Left lung (tissue), 14 donors: ENCODE measurements at places on chromosomes 7 and 10. TPM values are rescaled to one million over a fixed set of nuclear protein-coding genes. Genes with fewer than 3 reads are reported as not detected.

GRCh38 chr7:31129067-31129466 is 77.0 kb downstream of the ADCYAP1R1 start:
- H3K27ac ChIP-seq = no peak overlapping the region
- no peaks in the 10 kb centered on the region for H3K27me3 ChIP-seq
- no peaks in the 10 kb centered on the region for H3K36me3 ChIP-seq
- no peaks in the 10 kb centered on the region for H3K4me1 ChIP-seq
- no peak for DNase-seq

- H3K27me3 ChIP-seq = peaks cover 41% of the 10 kb centered on the region
- peak; percentile 73 for DNase-seq
- H3K4me3 ChIP-seq = peak within 1 kb of the TSS; percentile 44
- no peaks in the 10 kb centered on the region for H3K36me3 ChIP-seq
- H3K27ac ChIP-seq = no peak within 1 kb of the TSS
Measured at GRCh38 chr10:115093286-115093775, at the start of gene ATRNL1. ATRNL1 (plus strand) TSS chr10:115093365; CDS start chr10:115093751, 386 bp downstream.

The UTF1 gene
- total RNA-seq = not detected

The STEAP1B gene
- total RNA-seq = 1.3 TPM

DNA sequence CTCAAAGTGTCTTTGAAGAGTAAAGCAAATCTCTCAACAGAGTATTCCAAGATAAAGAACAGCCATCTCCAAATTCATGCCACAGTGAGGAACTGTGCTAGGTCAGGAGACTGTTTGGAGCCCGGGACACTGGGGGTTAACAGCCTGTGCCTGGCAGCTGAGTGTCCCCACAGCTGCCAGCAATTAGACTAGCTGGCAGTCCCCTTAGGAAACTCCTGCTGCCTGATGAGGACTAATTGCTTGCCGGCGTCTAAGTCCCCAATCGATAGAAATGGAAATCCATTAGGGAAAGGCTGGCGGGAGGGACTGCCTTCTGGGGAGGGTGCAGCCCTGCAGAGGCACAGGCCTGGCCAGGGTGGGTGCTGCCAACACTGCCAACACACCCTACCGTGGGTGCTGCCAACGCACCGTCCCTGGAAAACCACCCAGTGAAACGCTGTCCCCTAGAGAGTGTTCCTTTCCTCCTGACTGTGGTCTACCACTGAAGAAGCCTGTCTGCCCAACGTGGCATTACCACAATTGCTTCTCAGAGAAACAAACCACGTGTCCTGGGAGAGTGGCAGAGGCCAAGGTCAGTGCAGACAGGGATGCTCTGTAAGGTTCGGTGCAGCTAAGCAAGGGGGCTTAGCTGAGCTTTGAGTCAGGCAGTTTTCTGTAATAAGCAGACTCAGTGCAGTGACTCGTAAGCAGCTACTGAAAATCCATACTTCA is 60.8 kb downstream of the XRCC2 start:
- H3K27me3 ChIP-seq = no peaks in the 10 kb centered on the region
- H3K36me3 ChIP-seq = no peaks in the 10 kb centered on the region
- H3K4me3 ChIP-seq = no peak overlapping the region
- H3K27ac ChIP-seq = no peak overlapping the region
- no peaks in the 10 kb centered on the region for H3K4me1 ChIP-seq
- DNase-seq = peak; percentile 32

DNA sequence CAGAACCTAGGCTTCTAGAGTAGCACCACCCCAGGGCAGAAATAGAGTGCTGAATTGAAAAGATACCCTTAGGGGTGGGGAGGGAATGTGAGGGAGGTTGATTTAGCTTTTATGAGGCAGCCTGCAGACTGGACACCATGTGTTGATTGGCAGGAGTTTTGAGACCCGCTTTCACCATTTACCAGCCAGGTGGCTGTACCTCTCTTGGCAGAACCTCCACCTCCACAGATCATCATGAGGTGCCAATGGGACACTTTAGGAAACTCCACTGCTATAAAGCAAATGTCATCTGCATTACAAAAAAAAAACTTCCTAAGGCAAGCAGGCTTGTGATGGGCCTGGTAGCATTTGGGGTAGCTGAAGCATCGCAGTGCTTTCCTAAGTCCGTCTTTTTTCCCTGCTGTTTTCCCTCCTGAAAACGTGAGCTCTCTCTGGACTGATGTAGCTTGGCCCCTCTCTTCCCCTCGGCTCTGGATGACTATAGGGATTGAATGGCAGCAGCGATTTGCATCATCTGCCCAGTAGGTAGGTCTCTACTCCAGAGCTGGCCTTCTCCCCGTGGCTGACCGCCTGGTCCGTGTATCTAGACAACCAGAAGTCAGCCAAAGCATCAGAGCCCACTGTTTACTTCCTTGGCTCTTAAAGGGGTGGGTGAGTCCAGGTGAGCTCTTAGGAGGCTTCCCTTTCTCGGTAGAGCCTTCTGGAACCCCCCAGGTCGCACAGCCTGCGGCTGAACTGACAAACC is 1.3 kb downstream of the PCBD1 start:
- no peak for DNase-seq
- peak overlapping the region; percentile 82 for H3K4me3 ChIP-seq
- H3K4me1 ChIP-seq = peaks cover 17% of the 10 kb centered on the region
- H3K27ac ChIP-seq = peak overlapping the region; percentile 92
- no peaks in the 10 kb centered on the region for H3K36me3 ChIP-seq
- no peaks in the 10 kb centered on the region for H3K27me3 ChIP-seq

- no peaks in the 10 kb centered on the region for H3K27me3 ChIP-seq
- no peak overlapping the region for H3K4me3 ChIP-seq
- no peak overlapping the region for H3K27ac ChIP-seq
- H3K4me1 ChIP-seq = peaks cover 67% of the 10 kb centered on the region
Measured at GRCh38 chr10:63438506-63439498, 27.0 kb downstream of the JMJD1C start.

GRCh38 chr7:142865766-142866165 is 10.9 kb downstream of the EPHB6 start:
- no peaks in the 10 kb centered on the region for H3K36me3 ChIP-seq
- no peaks in the 10 kb centered on the region for H3K4me1 ChIP-seq
- H3K27me3 ChIP-seq = peaks cover under 1% of the 10 kb centered on the region
- no peak overlapping the region for H3K27ac ChIP-seq
- no peak for DNase-seq
- H3K4me3 ChIP-seq = no peak overlapping the region

DNA sequence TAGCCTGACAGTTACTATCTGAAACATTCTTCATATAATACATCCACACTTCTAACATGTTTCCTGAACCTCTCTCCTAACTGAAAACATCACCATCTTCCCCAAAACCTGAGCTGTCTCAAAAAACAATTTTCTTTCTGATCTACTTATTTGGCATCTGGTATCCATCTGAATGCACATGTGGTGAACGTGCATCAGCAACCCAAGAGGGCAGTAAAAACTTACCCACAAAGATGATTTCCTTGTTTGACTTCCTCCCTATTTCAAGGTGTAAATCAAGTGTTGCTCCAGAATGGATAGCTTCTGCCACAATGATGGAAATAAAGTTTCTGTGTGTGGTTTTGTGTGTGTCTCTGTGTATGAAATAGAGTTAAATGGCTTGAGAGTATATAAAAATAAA is 500.4 kb downstream of the MAGI2 start:
- H3K27me3 ChIP-seq = no peaks in the 10 kb centered on the region
- DNase-seq = no peak
- no peak overlapping the region for H3K4me3 ChIP-seq
- no peaks in the 10 kb centered on the region for H3K4me1 ChIP-seq

- H3K27ac ChIP-seq = no peak overlapping the region
- DNase-seq = no peak
- no peaks in the 10 kb centered on the region for H3K27me3 ChIP-seq
- no peaks in the 10 kb centered on the region for H3K36me3 ChIP-seq
- no peak overlapping the region for H3K4me3 ChIP-seq
Measured at GRCh38 chr10:108662975-108663374, 1260.3 kb downstream of the XPNPEP1 start.

DNA sequence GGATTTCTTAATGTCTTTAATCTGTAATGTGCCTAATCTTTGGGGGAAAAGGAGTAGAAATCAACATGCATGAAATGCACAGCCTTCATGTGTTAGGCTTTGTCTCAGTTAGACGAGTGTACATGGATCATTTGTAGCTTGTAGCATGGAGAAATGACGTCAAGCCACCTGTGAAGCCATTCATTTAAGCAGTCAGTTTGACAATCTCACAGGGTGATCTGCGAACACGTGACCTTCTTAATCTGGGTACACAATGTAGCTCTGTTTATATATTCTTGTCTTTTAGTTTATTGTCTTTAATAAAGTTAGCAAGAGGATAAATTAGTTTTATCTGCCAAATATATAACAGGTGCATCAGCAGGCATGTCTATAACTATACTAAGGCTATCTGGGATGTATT is 351.9 kb upstream of the LRGUK start:
- no peak overlapping the region for H3K4me3 ChIP-seq
- no peaks in the 10 kb centered on the region for H3K36me3 ChIP-seq
- no peak for DNase-seq
- no peaks in the 10 kb centered on the region for H3K27me3 ChIP-seq

The AGBL3 gene
- 3.4 TPM for total RNA-seq

The PAPOLB gene
- total RNA-seq = 0.17 TPM

GRCh38 chr7:51301806-51302205 is 14.8 kb downstream of the COBL start:
- no peak overlapping the region for H3K4me3 ChIP-seq
- H3K27ac ChIP-seq = no peak overlapping the region
- DNase-seq = no peak
- H3K27me3 ChIP-seq = no peaks in the 10 kb centered on the region
- no peaks in the 10 kb centered on the region for H3K4me1 ChIP-seq

The ARL3 gene
- total RNA-seq = 10.3 TPM
